ENCODE measurements at places on chromosomes 1 and 21.

DNA sequence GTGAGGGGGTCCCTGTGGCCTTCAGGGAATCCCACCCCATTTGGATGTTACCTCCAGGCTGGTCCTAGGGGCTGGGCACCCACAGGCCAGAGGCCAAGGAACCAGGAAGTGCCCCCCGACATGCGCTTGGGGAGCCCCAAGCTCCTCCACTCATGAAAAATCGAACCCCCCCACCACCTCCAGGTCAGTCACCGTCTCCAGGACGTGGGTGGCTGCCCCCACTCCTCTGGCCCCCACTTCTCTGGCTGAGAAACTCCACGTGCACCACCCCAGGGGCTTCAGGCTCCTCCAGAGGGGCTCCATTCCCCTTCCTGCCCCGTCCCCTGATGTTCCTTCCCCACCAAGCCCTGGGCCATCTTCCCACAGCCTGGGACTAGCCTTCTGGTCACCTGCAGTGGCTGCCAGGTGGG lies 30.5 kb upstream of the POFUT2 start:
- no peak for DNase-seq

GRCh38 chr1:117788014-117788413 lies 141.4 kb downstream of the GDAP2 start:
- DNase-seq: no peak

DNA sequence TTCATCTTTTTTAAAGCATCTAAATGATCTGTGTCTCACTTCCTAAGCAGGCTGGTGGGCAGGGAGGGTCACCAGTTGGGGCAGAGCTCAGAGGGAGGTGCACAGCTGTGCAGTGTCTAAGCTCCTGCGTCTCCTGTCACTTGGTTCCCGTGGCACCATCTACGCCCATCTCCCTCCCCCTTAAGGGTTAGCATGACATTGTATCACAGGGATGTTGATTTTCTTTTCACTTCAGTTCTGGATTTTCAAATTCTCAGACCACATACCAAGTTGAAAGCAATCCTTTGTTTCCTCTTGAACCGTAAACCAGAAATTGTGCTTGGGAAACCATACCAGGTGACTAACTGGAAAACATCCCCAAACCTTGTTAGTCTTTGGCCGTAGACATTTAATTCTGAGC lies 187.0 kb downstream of the KIF26B start:
- no peak for DNase-seq

DNA sequence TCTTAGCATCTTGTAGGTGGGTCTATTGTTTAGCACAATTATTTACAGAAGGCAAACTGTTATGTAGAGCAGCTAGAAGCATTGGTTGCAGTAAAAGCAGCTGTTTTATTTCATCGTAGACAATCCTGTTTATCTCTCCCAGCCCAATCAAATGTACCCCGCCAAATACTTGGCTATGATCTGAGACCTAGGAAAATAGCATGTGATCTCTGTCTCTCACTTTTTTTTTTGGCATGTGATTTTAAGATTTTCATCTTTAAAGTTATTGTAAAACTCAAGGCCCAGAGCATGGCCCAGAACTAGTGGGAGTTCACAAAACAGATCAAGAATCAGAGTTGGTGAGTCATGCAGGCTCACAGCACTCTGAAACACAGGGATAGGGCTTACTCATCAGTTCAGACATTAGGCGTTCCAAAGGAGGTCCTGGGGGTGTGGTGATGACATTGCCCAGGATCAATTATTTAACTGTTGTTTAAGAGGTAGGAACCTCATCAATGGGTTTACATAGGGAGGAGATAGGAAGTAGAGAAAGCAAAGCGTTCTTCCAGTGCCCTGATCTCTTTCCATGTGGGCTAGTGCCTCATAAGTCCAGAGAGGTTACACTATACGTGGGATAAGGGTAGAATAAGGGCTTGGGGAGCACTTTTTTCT lies 40.2 kb downstream of the TBX19 start:
- DNase-seq: no peak

DNA sequence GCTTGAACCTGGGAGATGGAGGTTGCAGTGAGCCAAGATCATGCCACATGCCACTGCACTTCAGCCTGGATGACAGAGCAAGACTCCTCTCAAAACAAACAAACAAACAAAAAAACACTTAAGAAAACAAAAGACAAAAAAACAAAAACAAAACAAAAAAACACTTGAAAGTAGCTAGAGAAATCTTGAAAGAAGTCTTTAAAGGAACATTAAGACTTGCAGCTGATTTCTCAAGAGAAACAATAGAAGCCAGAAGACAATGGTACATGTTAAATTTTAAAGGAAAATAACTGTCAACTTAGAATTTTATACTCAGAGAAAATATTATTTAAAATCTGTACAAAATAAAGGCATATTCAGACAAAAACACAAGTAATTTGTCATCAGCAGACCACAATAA lies 71.3 kb downstream of the HLX start:
- no peak for DNase-seq

DNA sequence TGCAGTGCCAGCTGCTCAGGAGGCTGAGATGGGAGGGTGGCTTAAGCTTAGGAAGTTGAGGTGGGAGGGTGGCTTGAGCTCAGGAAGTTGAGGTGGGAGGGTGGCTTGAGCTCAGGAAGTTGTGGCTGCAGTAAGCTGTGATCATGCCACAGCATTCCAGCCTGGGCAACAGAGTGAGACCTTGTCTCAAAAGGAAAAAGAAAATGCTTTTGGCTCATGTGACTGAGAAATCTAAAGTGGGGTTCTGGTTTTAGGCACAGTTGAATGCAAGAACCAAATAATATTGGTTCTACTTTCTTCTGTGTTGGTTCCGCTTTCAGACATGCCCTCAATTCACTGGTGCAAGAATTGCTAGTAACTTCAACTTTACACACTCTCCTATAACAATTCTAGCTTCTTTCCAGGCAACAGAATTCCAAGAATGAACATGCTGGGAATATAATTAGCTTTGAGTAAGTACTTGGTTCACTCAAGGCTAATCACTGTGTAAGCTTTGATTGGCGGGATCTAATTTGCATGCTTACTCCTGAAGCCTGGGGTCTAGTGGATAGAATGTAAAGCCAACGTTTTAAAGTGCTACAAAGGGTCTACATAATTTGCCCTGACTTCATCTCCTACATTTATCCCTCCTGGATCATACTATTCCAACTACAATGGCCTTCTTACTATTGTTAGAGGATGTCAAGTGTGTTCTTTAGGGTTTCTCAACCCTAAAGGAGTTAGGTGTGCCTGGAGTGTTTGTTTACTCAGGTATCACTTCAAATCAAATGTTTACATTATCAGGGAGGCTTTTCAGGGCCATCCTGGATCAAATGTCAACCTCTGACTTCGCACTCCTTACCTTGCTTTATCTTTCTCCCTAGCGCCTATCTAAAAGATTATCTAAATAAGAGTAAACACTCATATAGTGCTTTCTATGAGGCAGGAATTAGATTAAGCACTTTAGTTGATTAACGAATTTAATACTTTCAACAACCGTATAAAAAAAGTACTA lies 115.1 kb downstream of the SLC16A1 start:
- no peak for DNase-seq

- no peak for DNase-seq
Measured at GRCh38 chr1:14108356-14109275, 408.6 kb downstream of the PRDM2 start.

- DNase-seq: no peak
Measured at GRCh38 chr1:66112744-66113400, 320.2 kb downstream of the PDE4B start.

DNA sequence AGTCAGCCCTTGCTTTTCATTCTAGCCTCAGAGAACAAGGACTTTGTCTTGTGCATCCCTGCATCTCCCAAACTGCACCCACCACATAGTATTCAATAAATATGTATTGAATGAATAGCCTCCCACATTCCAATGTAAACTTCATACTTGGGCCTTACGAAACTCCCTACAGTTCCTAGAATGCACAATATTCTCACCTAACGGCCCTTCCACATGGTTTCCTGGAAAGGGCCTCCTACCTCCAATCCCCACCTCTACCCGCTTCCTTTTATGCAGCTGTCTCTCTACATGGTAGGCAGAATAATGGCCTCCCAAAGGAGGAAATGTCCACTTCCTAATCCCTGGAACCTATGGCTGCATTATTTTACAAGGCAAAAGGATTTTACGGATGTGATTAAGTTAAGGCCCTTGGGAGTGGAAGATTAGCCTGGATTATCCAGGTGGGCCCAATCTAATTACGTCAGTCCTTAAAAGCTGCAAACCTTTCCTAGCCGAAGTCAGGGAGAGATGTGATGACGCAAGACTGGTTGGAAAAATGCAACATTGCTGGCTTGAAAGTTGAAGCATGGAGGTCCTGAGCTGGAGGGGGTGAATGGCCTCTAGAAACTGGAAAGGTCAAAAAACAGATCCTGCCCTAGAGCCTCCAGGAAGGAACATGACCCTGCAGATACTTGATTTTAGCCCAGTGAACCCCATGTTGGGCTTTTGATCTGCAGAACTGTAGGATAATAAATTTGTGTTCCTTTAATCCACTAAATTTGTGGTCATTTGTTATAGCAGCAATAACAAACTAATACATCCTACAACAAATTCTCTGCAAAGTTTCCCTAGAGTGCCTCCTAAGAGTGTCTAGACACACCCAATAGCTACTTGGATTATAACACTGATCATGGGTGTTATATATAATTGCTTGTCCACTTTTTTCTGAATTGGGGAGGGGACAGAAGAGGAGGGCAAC lies 5.2 kb upstream of the PIK3C2B start:
- no peak for DNase-seq

DNA sequence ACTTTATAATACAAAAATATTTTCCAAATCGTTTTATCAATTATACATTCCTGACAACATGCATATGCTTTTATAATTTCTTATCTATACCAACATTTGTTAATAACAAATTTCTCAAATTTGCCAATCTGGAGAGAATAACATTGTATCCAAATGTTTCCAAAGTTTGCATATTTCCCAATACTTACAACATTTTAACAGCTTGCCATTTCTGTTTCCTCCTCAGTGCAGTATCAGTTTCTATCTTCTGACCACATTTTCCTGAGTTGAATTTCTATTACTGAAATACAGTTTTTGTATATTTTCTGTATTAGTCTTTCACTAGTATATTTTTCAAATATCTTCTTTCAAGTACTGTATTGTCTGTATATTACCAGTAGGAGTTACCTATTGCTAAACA lies 1594.3 kb downstream of the PLA2G4A start:
- DNase-seq: no peak

GRCh38 chr21:16037421-16037955 lies 307.7 kb downstream of the USP25 start:
- no peak for DNase-seq

DNA sequence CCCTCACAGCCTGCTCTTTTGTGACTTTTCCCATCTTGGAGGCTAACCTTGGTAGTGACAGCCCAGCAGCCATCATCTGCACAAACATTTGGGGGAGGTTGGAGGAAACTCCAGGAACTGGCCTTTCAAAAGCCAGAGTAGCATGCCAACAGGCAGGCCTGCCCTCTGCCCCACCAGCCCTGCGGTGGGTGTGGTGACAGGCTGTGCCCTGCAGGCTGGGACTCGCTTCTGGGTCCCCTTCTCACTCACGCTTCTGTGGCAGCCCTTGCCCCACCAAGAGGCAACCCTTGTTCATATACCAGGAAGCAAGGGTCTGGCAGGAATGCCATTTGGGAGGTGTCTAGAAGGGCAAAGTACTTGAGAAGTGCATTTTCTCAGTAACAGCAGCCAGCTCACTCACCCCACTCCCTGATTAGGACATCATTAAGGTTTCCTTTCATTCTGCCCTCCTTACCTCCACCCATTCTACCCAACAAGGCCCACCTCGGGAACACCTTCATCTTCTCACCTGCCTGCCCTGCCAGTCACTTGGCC lies 20.8 kb upstream of the FAM3B start:
- DNase-seq: no peak

GRCh38 chr1:110188035-110188618 lies 22.0 kb upstream of the KCNC4 start:
- DNase-seq: no peak

DNA sequence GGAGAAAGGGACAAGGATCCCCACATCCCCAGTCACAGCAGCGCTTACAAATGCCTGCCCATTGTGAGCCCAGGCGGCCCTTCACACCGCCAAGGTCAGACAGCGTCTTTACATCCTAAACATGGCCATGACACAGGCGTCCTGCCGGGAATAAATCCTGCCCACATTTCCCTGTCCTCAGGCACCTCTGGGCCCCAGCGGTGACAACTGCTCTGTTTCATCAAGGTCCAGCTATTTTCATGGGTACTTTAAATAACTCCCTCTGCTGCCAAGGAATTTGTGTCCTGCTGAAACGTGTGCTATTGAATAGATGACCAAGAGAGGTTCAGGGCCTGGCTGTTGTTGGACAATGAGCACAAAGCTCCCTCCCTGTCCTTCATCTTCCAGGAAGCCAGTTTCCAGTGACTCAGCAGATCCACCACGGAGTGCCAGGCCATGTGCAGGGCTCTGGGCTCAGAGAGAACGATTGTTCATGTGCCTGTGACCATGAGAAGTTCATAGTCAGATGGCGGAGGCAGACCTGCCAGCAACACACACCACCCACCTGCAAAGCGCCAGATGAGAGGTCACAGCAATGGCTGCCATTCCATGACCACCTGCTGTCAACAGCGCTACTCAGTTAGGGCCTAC lies 195.8 kb downstream of the MATN1 start:
- no peak for DNase-seq

DNA sequence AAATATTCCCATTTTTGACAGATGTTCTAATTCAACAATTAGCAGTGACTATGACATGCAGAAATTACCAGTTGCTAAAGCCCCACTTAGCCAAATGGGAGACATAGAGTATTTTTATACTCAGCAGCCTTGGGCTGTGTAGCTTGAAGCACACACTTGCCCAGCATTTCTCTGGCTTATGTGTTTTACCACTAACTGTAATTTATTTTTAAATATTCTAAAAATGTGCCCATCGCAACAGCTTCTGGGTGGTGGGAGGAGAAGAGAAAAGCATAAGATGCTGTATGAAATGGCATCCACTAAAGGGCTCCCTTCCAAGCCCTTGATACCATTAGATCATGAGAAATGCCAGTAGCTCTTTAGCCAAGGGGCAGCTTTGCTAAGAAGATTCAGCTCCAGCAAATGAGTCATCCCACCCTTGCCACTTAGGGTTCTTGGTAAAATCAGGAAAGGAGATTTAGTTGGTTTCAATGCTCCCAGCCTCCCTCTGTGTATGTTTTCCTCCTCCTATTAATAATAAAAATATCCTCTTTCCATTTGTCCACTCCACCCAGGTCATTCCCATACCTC lies 462.7 kb upstream of the DEPDC1 start:
- no peak for DNase-seq

- DNase-seq: no peak
Measured at GRCh38 chr1:22132517-22133235, 10.2 kb downstream of the WNT4 start.

DNA sequence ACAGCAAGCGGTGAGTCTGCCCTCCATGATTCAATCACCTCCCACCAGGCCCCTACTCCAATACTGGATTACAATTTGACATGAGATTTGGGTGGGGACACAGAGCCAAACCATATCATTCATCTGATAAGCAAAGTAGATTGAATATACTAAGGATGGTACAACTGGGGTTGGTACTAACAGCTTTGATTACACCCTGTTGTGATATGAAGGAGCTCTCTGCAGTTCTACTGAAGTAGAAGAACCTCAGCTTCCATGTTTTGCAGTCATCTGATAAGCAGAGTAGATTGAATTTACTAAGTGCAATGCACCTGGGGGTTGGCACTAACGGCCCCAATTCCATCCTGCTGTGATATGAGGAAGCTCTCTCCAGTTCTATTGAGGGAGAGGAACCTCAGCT lies 31.1 kb downstream of the RWDD3 start:
- no peak for DNase-seq

Data from ascending aorta (tissue), 2 donors.